GM20000 (cell line): ENCODE measurements at places on chromosomes 5 and 9.

DNA sequence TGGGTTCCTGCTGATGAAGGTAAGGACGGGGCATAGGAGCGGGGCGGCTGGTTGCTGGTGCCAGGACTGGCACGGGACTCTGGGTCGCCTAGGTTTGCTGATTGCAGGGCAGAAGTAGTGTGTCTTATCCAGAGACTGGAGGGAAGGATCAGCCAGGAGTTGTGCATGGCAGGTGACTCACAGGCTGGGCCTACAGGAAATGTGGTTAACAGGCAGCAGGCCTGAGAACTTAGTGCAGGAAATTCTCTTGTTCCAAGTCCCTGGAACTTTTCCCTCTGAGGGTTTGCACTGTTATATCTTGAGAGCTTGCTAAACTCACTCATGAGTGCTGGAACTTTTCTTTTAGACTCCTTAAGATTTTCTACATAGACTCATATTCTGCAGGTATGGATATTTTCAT lies 95.1 kb downstream of the ANXA2R start:
- no peak for DNase-seq

- DNase-seq: no peak
Measured at GRCh38 chr9:35727676-35728040, 4.3 kb downstream of the TLN1 start.

DNA sequence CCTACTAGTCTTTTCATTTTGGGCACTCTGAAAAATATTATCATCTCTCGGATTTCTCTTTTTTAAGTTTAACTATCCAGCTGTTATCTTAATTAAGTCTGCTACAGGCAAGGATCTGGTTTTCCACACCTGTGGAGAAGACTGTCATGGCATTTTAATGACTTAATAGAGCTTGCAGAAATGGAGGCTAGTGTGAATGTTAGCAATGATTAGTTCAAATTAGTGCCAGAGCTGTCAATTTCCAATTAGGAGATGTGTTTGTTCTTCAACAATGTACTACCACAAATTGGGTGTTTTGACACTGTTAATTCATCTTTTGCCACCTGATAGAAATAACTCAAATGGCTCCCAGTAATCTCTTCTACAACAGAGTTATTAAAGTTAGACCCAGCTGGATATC lies 2023.0 kb upstream of the CDH9 start:
- DNase-seq: no peak

GRCh38 chr9:114616684-114617520 lies 5.8 kb downstream of the TMEM268 start:
- peak; percentile 65 for DNase-seq

DNA sequence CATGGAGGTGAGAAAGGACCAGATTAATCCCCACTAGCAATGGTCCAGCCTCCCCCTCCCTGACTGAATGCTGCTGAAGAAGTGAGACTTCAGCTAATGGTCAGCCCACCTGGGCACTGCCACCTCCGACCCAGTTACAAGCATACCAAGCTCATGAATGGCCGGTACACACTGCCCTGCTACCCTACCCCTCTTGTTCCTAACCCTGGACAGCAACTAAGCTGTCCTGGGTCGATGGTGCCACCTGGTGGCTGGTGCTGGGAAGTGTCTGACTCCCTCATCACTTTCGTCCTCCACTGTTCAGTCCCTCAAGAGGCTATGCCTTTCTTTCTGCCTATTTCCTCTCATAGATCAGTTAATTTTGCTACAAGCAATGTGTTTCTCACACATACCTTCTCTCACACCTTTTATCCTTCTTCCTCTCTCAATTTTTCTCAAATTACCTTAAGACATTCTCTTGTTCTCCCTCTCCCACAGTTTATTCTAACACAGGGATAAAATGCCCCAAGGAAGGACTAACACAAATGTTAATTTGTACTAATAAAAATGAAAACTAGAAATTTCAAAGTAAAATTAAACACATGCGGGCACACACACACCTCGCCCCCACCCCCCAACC lies 42.4 kb downstream of the PAX5 start:
- no peak for DNase-seq

DNA sequence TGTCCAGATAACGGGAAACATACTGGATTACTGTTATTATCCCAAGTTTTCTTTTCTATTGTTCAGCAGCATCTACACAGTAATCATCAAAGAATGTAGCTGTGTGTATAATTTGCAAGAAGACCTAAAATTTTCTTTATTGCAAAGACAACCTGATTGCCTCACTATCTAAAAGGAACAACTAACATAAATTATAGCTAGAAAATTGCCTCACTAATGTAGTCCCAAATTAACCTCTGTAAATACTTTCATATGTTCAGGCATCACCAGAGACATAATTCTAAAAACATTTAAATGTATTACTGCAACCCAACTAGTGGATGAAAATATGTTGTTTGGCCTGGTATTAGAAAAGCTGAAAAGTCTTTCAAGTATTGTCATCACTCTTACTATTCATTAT lies 275.4 kb downstream of the CDH12 start:
- DNase-seq: no peak

GRCh38 chr5:172579403-172579990 lies 61.6 kb upstream of the NEURL1B start:
- DNase-seq: no peak

DNA sequence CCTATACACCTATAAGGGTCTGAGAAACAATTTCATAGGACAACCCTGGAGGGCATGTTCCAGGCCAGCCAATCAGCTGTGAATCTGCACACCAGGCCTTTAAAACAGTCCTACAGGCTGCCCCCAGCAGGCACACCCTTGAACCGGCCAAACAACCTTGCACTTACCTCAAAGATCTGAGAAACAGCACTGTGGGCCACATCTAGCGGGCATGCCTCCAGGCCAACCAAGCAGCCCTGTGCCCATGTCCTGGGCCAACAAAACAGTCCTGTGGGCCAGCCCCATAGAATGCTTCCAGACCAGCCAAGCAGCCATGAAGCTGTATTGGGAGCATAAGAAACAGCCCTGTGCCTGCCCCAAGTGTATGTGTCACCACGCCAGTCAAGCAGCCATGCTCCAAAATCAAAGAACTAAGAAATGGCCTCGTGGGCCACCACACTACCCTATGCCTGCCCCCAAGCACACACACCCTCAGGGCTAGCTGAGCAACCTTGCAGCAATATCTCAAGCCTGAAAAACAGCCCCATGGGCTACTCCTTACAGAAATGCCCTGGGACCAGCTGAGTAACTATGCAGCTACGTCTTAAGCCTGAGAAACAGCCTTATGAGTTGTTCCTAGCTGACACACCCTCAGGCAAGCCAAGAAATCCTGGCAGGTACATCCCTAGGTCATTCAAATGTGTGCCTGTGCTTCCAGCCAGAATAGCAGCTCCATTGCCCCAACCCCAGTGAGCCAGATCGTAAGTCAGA lies 2243.8 kb upstream of the C9orf72 start:
- DNase-seq: no peak

DNA sequence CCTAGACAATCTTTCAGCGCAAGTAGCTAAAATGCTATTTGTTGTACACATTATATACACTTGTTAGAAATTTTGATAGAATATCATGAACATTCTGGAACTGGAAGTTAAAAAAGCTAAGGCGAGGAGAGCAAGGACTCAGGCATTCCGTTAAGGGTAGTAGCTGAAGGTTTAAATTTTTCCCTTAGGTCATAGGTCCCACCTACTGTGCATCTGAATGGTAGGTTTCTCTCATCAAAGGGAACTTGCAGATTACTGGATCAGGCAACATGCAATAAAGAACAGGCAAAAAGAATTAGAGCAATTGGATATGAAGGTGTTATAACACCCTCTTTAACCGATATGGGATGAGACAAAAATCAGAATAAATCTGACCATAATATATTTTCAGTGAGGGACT lies 32.8 kb downstream of the TMEM161B start:
- DNase-seq: no peak

DNA sequence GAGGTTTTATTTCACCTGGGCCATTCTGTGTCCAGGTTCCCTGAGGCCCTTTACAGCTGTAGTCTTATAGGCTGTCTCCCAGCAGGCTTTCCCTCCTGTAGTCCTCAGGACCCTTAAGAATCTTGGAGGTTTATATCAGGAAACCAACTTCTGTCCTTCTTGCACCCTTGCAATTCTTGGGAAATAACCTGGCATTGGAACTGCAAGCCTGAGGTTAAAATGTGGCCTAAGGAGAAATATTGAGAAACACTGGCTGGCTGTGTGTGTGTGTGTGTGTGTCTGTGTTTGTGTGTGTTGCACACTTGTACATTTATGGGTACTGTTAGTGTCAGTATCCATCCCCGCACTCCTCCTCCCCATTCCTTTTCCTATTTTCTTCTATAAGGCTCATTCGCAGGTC lies 168.9 kb downstream of the PAPPA start:
- DNase-seq: no peak

- no peak for DNase-seq
Measured at GRCh38 chr5:52751137-52751536, 36.6 kb upstream of the ITGA1 start.

DNA sequence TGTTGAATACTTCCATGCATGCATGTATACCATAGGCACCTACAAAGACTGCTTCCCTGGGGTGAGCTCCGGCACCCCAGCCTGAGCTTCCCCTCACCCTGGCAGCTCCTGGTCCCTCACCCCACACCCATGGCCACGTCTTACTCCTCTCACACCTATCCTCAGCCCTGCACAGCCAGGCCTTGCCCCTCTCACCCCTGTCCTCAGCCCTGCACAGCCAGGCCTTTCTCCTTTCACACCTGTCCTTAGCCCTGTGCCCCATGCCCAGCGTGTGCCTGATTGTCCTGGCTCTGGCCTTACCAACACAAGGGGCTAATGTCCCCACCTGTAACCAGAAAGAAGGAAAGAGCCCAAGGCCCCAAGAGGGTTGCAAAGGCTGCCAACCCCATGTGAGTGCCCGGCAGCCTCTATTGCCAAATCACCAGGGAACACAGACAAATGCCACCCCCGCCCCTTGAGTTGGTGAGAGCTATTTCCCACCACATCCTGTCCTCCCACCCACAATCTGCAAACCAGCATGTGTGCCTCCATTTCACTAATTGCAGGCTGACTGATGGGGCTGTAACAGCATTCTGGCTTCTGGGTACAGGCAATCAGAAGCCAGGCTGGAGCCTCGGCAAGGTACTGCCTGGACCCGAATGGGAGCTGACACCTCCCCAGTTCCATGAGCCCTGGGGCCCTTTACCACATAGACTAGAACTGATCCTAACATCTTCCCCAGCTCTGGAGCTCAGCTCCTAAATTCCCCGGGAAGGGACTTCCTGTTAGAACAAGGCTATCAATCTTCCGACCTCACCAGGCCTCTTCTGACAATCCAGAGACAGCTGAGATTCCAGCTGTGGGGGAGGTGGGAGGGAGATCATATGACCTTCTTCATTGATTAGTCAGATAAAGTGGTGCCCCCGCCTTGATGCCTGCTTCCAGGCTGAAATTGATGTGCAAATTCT lies 78.2 kb downstream of the FAM114A2 start:
- no peak for DNase-seq

DNA sequence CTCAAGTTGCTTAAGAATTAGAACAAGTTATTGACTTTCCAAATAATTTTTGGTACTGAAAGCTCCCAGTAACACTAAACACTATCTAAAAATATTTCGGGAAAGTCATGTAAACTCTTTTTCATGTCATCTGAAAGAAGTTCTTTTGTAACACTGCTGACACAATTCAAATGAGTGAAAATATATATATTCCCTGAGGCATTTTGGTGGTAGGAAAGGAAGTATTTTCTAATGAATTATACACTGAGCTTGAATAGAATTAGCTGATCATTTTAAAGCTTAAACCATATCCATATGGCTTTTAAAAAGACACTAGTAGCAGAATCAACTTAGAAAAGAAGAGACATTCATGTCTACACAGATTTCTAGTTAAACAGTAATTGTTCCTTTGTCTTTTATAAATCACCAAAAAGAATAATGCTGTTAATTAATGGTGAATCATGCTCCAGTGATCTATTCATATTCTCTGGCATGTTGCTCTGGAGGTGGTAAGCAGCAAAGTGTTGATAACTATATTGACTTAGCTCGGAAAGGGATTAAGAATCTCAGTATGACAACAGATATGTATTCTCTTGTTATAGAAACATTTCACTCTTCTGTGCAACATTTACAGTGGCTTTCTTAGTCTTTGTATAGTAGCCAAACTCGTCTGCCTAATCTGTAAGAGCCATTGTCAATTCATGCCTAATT lies 27.4 kb upstream of the RFX3 start:
- no peak for DNase-seq

GRCh38 chr5:35197351-35197750 lies 32.9 kb downstream of the PRLR start:
- DNase-seq: no peak

- DNase-seq: peak; percentile 28
Measured at GRCh38 chr9:34884747-34885189, 73.3 kb upstream of the PHF24 start.

- DNase-seq: peak; percentile 42
Measured at GRCh38 chr5:131413605-131414559, 150.0 kb downstream of the CDC42SE2 start.

GRCh38 chr9:137191691-137192447 lies 3.4 kb downstream of the SSNA1 start:
- DNase-seq: no peak

- no peak for DNase-seq
Measured at GRCh38 chr9:3419893-3420292, 105.9 kb downstream of the RFX3 start.

DNA sequence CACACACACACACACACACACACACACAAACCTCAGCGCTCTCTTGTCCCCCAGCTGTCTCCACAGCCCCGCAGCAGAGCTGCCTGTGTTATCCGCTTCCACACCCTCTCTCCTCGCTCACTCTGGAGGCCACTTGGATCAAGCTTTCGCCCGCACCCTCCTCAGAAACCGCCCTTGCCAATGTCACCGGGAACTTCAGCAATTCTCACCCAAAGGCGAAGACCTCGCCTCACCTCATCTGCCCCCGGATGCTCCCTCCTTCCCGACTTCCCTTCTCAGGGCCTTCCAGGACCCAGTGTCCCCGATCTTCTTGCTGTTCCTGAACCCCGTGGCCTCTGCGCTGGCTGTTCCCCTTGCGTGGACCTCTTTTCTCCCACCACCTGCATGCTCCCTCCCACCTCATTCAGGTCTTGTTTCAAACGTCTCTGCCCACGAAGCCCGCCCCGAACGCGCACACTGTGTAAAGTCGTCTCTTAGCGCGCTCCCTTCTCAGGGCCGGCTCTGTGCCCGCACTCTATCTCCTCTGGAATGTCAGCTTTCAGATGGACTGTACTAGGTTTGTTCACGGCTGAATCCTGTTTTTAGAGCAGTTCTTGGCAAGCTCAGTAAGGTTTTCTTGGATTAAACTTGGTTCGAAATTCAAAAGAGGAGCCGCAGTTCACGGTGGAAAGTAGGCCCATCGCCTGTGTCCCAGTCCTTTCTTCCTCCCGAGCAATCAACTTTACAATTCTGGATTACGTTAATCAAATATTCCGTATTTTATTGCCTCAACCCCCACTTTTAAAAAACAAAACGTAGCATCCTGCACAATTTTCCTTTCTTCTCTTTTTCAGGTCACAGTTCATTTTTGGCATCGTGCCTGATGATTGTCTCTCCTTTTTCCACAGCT lies 1.0 kb upstream of the TRIM7 start:
- peak; percentile 24 for DNase-seq

DNA sequence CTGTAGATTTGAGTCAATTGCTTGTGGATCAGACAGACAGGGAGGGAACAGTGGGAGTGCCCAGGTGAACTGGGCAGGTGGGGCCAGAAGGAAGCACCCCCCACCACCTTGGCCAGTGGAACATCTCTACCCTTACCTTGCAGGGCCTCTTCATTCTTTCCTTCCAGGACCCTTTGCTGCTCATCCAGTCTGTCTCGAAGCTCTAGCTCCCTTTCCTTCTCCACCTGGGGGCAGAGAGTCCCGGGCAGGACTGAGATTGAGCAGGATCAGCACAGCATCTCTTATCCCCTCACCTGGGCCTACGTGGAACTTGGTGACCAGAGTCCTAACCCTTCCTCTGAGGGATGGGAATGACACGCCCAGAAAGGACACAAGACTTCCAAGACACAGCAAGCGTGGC lies 25.0 kb downstream of the CCDC69 start:
- no peak for DNase-seq
